Stimulated activated CD8-positive, alpha-beta memory T cell treated with anti-CD3 and anti-CD28 coated beads, Interleukin-7, amount 100 ng/mL, for 1 hour (primary cell): ENCODE measurements at places on chromosomes 6 and 20.
A peak's percentile ranks its signal among the peaks of the same experiment; 100 is the strongest.

DNA sequence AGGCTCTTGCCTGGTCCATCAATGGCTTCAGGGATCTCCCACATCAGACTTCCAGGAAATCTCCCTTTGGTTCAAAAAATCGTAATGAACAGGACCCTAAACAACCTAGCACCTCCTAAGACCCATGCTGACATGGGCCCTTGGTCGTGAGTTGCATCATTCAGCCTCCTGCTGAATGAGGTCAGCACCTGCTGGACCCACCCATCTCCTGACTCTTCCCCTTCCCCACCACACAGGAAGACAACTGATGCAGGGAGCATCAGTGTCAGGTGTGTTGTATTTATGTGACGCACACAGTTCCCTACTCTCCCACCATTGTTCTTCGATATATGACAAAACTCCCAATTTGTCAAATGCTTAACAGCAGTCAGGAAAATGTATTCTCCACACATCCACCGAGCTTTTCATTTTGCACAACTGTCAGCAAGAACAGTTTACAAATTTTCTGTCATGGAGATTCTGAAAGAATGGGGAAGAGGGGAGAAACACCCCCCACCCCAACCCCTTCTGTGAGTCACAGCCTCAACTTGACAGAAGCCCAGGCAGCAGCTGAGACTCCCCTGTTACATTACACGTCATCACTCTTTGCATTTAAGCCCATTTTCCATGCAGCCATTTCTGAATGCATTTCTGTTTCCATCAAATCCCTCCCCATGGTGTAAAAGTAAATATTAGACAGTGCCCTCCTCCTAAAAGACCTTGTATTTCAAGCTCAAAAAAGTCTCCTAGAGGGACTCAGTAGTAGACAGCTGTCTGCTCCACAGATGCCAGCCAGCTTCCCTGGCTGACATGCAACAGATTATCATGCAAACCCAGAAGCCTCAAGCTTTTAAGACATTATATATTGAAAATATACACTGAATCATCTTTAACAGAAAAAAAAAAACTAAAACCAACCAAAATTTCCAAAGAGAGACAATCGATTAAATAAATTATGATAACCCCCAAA is 577.5 kb downstream of the PTPRT start:
- DNase-seq, result no peak

GRCh38 chr20:31822421-31823330 is 3.5 kb downstream of the MYLK2 start:
- DNase-seq, result peak; percentile 68

DNA sequence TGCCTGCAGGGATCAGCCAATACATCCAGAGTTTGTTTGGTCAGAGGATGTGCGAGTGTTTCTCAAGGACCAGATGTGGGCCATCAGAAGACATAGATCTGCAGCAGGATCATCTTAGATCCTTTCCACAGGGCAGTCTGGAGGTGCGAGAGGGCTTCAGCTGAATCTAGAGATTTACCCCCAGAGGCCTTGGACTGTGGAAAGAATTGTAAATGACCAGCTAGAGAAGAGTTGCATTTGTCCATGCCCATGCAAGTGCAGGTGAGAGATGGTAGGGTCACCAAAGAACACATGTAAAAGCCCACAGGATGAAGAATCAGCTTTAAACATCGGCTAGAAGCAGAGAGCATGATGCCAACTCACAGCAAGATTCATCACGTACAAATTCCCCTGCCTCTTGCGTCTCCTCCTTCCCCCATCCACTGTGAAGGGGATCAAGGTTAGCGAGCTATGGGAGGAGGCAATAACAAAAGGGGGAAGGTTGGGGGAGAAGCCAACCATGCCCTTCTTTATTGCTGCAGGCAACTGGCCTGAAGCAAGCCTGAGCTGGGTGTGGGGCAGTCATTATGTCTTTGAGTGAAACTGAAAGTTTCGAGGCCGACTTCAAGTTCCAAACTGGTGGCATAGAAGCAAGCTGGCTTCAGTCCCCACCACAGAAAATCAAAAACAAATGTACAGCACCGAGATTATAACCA is 83.5 kb downstream of the SCML4 start:
- DNase-seq, result no peak

GRCh38 chr20:19396460-19397081 is 184.1 kb downstream of the SLC24A3 start:
- no peak for DNase-seq

- DNase-seq, result no peak
Measured at GRCh38 chr6:148671085-148671484, 75.7 kb upstream of the UST start.

GRCh38 chr20:45115386-45115774 is 406 bp upstream of the WFDC5 start:
- DNase-seq, result no peak

- no peak for DNase-seq
Measured at GRCh38 chr20:42350521-42350920, 732.3 kb upstream of the CHD6 start.

GRCh38 chr20:10987651-10988383 is 314.0 kb upstream of the JAG1 start:
- no peak for DNase-seq

GRCh38 chr6:94454231-94454630 is 1034.9 kb upstream of the EPHA7 start:
- no peak for DNase-seq

- DNase-seq, result no peak
Measured at GRCh38 chr6:12007887-12008286, 4.2 kb upstream of the HIVEP1 start.

DNA sequence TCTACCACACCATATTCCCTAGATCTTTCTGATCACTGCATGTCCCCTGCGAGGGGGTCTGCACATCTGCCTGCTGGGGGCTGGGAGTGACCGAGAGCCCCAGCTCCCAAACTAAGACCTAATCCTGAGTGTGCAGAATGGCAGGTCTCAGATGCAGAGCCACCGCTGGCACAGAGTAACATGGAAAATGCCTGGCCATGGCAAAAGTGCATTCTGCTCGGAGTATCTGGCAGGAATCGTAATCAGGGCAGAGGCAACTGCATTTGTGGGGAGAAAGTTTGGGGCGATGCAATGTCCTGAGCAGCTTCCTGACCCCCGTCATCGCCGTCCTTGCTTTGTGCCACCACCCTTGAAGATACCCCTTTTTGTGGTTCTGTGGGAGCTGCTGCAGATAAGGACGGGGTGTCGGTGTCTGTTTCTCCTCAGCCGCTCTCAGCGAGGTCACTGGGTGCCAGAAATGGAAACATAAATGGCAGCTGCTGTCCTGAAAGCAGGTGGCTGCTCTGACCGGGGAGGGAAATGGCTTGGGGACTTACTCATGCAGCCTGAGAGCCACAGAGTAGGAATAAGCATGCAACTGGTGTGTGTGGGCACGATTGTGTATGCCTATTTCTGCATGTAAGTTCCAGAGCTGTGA is 157.9 kb downstream of the LY86 start:
- DNase-seq, result no peak

- no peak for DNase-seq
Measured at GRCh38 chr20:24153101-24154040, 164.8 kb upstream of the GGTLC1 start.

- DNase-seq, result no peak
Measured at GRCh38 chr6:150647051-150647450, 47.4 kb downstream of the PLEKHG1 start.

GRCh38 chr6:142706210-142706609 is 238.8 kb downstream of the HIVEP2 start:
- no peak for DNase-seq

GRCh38 chr20:1287306-1287705 is 21.2 kb downstream of the SNPH start:
- no peak for DNase-seq
